Mammary microvascular endothelial cell (primary cell): ENCODE measurements at places on chromosomes 6 and 20. TPM values are rescaled to one million over a fixed set of nuclear protein-coding genes. Genes with fewer than 3 reads are reported as not detected.

The LY86 gene
- total RNA-seq, result not detected in 2 replicates

The EBF4 gene
- 0.20 TPM in 1 of 2 replicates, not detected in the other for total RNA-seq

The DACT2 gene
- total RNA-seq, result not detected in 2 replicates

The AARS2 gene
- 15.9 and 16.1 TPM in 2 replicates for total RNA-seq

The SIRPD gene
- total RNA-seq, result not detected in 2 replicates
